ENCODE measurements at places on chromosomes 2 and 18.

DNA sequence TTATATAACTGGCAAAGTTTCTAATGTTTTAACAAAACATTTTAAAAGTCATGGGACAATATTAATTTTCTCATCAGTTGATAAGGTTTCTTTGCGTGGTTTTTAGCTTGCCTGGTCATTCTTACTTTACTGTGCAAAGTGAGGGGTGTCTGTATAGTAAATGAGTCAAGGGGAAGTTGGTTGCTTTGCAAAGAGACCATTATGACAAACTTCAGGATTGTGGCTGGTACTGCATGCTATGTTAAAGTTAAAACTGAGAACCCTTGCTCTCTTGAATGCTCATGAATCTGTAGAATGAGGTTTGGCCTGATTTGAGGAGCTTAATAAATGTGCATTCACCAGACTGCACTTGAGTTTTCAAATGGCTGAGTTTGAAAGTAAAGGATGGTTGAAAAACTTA is 47.0 kb downstream of the COL4A4 start:
- DNase-seq = no peak

- peak; percentile 43 for DNase-seq
Measured at GRCh38 chr2:168599738-168600137, 143.7 kb downstream of the CERS6 start.

DNA sequence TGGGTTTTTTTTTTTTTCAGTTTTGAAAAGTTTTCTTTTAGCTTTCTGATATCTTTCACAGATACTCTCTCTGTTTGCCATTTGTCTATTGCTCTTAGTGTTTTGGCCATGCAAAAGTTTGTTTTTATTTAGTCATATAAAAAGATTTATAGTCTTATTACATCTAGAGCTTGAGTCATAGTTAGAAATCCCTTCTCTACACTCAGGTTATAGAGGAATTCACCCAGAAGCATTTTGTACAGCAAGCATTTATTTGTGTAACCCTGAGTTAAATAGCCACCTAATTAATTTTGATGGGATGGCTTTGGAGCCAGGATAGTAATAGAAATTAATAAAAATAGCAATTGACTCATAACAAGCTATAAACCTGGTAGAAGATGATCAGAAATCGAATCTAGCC is 35.6 kb downstream of the ACTR2 start:
- no peak for DNase-seq

DNA sequence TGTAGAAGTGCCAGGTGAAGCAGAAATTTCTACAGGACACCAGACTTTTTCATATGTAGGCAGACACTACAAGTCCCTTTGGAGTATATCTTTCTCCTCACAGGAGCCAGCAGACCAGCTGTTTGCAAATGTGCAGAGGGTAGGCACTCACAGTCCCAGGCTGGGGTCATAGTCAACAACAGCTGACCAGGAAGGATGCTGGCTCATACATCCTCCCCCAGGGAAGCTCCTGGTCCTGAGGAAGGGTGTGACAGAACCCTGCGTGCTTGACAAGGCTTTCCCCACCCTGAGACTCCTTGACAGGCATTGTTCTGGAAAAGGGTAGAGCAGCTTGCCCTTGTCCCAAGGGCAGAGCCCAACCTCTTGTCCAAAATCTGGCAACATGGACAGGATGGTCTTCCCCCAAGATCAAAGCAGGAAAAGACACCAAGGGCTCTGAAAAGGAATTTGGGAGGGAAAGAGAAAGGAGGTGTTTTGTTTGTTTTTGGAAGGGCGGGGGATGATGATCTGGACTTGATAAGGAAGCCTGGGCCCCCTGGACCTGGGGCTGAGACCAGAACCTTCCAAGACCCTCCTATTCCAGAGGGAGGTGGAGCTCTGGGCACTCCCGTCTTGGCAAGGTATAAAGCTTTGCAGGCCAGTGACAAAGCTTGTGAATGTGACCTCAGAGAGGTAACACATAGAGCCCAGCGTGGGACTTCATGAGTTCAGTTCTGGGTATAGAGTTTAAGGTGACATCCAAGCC is 87.1 kb downstream of the GFPT1 start:
- no peak for DNase-seq

DNA sequence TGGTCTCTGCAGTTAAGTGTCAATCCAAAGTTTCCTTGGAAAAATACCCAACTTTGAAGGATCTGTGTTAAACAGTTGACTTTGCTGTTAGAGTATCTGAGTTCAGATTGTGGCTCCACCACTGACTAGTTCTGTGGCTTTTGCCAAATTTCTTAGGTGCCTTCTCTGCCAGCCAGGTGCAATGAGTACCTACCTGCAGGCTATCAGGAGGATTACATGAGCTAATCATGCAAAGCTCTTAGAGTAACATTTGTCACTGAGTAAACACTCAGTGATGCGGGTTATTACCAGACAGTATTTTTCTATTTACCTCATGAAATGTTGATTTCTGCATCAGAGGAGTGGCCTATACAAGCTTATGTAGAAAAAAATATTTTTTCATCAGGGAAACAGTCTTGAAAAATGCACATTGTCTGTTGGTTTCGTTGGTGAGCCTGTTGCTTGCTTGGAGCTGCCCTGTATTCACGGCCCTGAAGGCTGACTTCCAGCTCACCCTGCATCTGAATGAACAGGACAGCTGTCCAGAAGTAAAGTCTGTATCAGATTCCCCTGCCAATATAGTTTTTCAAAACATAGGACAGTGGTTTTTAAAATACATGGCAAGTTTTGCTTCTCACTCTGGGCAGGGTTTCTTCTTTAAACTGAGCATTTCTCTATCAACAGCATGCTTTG is 235.1 kb downstream of the CDCA7 start:
- DNase-seq = peak; percentile 97

- peak; percentile 10 for DNase-seq
Measured at GRCh38 chr2:36696533-36696932, at the start of gene VIT. VIT (plus strand) TSS chr2:36696707; CDS start chr2:36716371, 19,664 bp downstream.

DNA sequence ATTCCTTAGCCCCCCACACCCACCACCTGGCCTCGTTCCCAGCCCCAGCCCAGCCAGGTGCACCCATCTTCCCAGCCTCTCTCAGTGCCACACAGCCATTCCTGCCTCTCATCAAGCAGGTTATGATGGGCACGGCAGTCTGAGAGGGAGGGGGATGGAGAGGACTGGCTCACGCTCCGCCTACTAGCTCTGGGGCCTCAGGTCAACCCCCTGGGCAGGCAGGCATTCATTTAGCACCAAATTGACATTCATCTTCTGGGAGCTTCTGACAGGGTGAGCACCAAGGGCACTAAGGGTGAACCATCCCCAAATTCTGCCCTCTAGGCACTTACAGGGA is 66.2 kb upstream of the FOSL2 start:
- DNase-seq = no peak

DNA sequence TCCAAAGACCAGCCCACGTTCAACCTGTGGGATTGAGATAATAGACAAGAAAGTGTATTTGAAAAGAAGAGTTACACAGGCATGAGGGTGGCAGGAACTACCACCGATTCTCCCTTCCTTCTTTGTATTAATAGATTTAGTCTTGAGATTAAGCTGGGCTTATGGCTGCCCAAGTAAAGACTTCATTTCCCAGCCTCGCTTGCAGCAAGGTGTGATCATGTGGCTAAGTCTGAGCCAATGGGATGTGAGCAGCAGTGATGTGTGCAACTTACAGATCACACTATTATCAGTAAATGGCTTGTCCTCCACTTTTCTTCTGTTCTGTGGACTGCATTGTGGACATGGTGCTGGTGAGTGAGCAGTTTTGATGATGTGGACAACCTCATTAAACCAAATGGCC is 101.7 kb downstream of the POLR1A start:
- no peak for DNase-seq

DNA sequence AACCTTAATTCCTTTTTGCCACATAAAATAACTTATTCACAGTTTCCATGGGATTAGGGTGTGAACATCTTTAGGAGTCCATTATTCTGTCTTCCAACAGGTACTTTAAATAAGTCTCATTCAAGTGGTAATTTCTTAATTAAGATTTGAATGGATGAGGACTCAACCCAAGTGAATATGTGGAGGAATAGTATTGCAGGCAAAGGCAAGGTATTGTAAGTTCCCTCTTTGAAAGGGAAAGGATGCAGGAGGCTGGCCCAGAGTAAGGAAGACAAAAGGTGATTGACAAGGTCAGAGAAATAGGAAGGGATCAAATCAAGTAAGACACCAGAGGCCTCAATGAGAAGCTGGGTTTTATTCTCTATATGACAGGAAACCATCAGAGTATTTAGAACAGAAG is 238.2 kb upstream of the RBMS1 start:
- no peak for DNase-seq

- no peak for DNase-seq
Measured at GRCh38 chr2:217220228-217221013, 360.6 kb upstream of the TNP1 start.

GRCh38 chr18:77057006-77057395 is 75.6 kb downstream of the MBP start:
- no peak for DNase-seq

- DNase-seq = no peak
Measured at GRCh38 chr2:41829052-41829451, 218.8 kb upstream of the PKDCC start.

DNA sequence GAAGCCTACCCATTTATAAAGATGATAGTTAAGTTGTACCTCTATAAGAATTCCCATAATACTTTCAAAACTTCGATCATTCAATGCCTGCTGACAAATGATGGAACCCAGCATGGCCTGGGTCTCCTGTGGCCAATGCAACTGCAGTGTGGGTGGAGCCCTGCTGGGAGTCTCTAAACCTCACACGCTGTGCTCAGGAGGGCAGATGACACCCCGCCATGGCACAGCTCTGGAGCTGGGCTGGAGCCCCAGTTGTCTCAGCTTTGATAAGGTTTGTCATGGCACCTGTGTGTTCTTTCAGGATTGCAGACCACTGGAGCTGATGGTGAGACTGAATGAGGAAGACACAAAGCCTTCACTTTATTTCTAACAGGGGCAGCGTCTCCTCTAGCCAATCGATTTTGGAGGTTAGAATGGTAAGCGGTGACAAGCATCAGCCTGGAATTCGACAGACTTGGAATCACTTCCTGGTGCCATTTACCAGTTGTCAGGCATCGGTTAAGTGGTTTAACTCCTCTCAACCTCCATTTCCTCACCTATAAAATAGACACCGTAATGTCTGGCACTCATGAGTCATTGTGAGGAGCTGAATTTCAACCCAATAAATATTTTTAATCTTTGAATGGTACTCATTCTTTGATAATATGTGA is 383.6 kb upstream of the SALL3 start:
- DNase-seq = no peak

DNA sequence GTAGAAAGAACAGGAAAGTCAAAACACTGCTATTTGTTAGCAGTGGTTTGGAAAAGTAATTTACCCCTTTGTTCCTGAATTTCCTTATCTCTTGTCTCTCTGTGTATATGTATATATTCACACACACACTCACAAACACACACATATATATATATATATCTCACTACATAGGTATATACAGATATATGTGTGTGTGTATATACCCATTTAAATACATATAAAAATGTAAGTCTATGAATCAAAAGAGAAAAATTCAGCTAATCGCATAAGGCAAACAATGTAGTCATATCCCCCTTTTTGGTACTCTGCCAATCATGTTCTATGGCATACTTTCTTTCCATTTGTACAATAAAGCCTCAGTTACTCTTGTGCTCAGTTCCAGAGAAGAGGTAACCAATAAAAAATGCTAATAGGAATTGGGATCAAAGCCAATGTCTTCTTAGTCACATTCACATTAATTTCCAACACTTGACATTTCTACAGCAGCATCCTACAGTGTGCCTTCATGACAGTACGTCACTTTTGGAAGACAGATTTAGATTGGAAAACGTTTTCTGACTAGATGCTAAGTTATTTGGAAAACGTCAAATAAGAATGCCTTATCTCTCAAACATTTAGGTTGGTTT is 94.6 kb downstream of the MC4R start:
- peak; percentile 40 for DNase-seq

DNA sequence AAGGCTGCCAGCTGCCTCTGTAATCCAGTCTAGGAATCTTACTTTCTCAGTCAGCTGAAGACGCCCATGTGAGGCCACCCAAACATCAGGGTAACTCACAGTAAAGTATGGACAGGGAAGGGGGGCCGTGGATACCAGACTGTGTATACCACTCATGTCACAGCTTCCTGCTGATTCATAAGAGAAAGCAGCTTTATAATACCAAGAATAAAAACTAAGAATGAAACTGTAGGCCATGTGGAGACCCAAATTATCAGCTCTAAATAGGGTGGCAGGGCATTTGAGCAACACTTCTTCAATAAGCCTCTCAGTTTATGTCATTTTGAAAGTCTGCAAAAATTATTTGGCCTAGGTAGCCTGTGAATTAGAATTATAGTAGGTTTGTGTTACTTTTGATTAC is 115.0 kb upstream of the CDCA7 start:
- no peak for DNase-seq

DNA sequence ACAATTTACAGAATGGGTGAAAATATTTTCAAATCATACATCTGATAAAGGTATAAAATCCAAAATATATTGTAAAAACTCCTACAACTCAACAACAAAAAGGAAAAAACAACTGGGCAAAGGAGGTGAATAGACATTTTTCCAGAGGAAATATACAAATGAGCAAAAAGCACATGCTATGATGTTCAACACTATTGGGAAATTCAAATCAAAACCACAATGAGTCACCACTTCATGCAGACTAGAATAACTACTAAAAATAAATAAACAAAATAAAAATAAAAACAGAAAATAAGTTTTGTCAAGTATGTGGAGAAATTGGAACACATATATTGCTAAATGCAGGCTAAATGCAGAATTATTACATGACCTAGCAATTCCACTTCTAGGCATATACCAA is 120.9 kb downstream of the FSIP2 start:
- DNase-seq = peak; percentile 52

DNA sequence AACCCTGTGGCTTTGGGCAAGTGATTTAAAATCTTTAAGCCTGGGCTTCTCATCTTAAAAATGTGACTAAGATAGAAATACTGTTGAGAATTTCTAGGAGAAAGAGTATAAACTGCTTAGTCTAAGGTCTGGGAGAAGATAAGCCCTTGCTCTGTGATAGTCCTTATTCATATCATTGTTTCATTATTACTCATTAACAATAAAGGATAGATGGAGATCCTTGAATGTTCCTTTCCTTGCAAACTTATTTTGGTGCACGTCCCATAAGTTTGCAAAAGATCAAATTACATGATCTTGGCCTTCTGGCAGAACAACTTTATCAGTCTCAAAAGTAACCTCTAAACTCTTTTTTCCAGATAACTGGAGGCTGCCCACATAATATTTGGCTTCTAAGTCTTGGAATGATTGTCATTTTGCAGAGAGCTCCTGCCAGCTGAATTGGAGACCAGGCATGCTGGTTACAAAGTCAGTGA is 138.3 kb downstream of the FAM124B start:
- peak; percentile 31 for DNase-seq

- no peak for DNase-seq
Measured at GRCh38 chr2:227772197-227772661, 26.5 kb downstream of the SCYGR8 start.

Data from bronchial epithelial cell (primary cell).